Omental fat pad (tissue), 4 donors: ENCODE measurements at places on chromosomes 5 and 9. TPM values are rescaled to one million over a fixed set of nuclear protein-coding genes. Genes with fewer than 3 reads are reported as not detected.

DNA sequence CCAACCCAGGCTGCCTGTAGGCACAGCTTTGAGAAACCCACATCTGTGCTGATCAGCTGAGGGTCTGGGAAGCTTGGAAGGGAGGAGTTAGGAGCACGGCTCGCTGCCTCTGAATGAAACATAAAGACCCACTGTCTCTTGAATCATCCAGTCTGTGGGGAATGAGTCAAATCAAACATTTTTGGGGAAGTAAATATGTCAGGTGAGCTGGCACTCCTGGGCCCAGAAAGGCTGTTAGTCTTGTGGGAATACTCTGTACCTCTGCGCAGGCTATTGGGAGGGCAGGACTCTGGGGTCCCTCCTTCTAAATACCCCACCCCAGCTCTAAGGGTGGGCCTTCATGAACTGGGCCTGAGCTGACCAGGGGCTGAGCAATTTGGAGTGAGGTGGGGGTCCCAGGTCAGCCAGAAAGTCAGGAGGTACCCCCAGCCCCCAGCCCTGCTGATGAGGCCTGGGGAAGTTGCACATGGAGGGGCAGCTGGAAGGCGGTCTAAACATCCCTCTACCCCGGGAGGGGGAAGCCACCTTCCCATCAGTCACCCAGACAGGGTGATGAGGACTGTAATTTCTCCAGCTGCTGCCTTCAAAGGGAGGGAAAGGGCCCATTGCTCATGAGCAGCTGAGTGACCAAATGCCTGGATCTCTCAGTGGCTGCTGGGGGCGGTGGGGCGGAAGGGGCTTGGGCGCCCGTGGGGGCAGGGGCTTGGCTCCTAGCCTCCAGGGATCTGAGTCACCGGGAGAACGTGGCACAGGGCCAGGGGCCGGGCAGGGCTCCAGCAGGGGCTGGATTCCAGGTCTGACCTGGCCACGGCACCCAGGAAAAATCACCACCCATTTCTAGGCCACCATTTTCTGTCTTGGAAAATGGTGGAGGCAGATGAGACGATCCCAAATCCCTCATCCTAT, 10.8 kb downstream of the FIBCD1 start:
- DNase-seq: no peak

The DAB2IP gene
- total RNA-seq: 30.0 TPM

DNA sequence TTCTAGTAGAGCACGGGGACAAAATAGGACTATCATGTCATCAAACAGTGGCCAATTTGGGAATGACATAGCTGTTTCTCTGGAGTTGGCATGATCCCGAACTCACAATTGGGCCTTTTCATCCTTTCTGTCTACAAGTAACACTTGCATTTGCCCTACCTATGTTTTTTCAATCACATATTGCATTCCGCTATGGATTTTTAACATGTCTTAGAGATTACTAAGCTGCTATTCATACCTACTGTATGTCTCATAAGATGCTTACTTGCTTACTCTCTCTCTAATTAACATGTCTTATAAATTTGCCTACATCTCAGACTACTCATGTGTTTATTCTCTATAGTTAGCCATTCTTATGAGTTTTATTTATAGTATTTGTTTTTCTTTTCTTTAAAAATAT, 341.2 kb upstream of the CTNND2 start:
- DNase-seq: no peak

GRCh38 chr9:131708226-131709002, 31.5 kb downstream of the RAPGEF1 start:
- DNase-seq: no peak

The FOXD1 gene
- total RNA-seq: not detected

DNA sequence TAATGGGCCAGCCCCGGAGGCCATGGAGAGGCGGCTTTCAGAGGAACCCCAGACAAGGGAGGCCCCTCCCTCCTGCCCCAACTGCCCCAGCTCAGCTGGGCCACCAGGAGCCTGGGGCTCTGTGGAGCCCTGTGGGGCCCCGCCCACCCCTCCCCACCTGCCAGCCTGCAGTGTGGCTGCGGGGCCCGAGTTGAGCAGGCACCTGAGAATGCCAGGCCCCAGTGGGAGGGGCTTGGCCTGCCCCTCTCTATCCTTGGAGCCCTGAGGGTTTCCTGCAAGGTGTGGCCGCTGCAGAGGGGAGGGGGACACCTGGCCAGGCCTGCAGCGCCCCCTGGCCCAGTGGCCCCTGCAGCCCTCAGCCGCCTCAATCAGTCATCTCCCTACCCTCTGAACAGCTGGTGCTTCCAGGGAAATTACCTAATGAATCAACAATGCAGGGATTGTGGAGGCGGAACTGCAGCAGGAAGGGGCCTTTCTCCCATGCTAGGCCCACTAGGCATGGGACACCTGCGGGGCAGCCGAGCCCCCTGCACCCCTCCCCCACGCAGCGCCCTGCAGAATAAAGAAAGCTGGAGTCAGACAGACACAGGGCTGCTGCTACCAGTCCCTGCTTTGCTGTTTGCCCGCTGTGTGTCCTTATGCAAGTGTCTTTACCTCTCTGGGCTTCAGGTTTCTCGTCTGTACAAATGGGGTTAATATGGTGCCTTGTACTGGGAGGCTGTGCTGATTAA, 48.0 kb downstream of the LMX1B start:
- no peak for DNase-seq

DNA sequence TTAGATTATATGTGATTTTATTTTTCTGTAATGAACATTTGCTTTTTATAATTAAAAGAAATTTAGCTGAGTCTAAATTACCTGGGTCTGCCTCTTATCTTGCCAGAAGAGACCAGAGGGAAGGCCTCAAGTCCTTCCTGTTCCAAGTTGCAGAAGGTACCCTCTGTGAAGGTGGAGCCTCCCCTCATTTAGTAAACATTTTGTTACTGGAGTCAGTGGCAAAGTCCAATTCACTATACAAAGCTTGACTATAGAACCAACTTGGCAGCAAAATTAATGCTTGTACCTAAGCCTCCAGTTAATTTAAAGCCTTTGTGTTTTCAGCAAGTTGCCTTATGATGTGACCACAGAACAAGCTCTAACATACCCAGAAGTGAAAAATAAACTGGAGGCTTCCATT, 42.8 kb upstream of the F2R start:
- DNase-seq: no peak

The LCN12 gene
- total RNA-seq: not detected

GRCh38 chr9:34375901-34376595, 650 bp downstream of the MYORG start:
- peak; percentile 28 for DNase-seq

The MVB12B gene
- 9.2 TPM for total RNA-seq

The SLC6A7 gene
- not detected for total RNA-seq

The RAPGEF6 gene
- total RNA-seq: 31.5 TPM

GRCh38 chr9:105299190-105299854, 54.9 kb downstream of the SLC44A1 start:
- no peak for DNase-seq

- no peak for DNase-seq
Measured at GRCh38 chr9:371349-371748, 156.7 kb downstream of the DOCK8 start.

- DNase-seq: no peak
Measured at GRCh38 chr5:137858954-137859353, 8.7 kb upstream of the MYOT start.

DNA sequence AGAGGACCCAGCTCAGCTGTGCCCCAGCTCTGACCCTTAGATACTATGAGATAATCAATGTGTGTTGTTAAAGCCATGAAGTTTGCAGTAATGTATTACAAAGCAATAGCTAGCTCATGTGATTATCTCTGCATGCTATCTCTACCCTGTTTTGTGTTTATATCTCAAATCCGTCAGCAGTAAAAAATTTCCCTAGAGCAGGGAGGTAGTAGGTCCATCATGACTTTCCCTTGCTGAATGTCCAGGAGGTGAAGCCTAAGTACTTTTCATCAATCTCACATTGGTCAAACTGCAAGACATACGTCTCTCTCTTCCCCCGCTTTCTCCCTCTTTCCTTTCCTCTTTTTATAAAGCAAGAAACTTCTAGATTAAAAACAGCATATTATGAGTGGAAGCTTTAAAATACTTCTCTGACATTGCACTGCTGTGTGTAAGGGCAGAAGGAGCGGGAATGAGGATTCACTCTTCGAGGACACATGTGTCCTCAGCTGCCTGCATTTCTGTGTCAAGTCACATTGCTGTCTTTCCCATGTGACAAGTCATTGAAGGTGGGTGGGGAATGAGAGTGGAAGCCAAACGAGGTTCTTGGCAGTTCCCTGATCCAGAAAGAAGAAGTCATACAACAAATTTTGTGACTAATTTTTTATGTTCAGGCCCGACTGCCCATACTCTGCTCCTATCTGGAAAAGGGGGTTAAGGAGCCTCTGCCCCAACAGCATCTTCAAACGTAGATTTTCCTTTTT, 93.1 kb upstream of the RETREG1 start:
- no peak for DNase-seq

GRCh38 chr5:91841423-91841822, 458.3 kb upstream of the ARRDC3 start:
- DNase-seq: no peak

DNA sequence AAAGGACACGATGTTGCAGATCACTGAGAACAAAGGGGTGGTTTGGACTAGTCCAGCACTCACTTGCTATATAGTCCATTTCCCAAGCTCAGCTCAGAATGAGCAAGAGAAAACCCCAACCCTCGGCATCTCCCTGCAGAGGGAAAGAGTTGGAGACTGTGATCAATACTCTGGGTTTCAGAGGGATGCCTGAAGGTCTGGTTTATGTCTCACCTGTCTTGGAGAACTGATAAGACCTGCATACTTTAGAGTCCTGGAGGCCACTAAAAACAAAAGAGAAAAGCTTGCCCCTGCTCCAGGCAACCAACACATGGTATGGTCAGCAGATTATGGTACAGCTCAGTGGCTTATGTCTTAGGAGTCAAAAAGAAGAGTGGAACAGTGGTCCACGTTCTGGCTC, 1006.9 kb downstream of the CDH9 start:
- DNase-seq: no peak

The IL3 gene
- not detected for total RNA-seq

DNA sequence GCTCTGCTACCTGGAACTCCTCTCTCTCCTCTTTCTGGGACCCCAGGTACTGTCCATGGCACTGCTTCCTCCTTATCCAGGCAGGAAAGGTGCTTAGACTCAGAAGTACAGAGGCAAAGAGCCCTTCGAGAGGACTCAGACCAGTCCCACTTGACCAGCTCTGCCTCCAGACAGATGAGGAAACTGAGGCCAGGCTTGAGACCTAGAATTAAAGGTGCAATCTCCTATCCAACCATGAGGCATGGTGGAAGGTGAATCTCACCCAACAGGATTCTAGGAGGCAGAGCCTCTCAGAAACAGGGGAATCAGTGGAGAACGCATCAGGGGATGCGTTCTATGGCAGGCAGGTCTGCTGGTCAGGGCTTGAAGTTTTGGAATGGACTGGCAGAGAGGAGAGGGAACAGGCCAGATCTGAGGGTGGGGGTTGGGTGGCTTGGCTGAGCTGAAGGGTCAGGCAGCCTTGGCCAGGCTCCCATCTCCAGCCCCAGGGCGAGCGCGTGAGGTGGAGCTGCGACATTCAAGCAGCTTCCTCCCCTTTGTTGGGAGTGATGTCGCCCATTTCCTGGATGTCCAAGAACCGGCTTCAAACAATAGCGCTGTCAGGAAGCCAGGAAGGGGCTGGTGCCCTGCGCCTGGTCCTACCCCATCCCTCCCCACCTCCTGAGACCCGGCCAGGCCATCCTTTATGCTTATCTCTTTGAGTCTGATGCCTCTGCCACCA, 26.2 kb downstream of the NDUFA8 start:
- no peak for DNase-seq

GRCh38 chr9:136225748-136226679, 19.6 kb downstream of the QSOX2 start:
- peak; percentile 35 for DNase-seq

The SLU7 gene
- total RNA-seq: 53.0 TPM

The HCN1 gene
- total RNA-seq: 0.13 TPM

DNA sequence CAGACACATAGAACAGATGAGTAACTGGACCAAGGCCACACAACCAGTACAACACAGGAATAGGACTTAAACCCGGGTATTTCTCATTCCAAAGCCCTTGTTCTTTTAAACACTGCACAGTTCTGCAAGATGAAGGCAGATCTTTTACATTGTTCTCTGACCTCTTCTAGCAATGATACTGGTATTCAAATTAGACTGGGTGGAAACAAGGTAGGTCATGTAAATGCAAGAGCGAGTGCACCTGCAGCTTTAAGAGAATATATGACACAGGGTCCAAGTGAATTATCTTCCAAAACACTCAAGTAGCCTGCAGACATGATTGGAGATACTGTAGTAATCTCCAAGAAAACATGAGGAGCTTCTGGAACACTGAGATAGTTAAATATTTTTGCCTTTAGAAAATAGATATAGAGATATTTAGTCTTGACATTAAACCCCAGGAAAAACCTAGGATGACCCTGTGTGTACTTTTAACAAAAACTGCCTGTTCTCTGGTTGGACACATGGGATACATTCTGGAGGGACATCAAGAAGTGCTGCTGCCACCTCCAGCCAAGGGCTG, 130.6 kb upstream of the EPB41L4A start:
- DNase-seq: no peak

DNA sequence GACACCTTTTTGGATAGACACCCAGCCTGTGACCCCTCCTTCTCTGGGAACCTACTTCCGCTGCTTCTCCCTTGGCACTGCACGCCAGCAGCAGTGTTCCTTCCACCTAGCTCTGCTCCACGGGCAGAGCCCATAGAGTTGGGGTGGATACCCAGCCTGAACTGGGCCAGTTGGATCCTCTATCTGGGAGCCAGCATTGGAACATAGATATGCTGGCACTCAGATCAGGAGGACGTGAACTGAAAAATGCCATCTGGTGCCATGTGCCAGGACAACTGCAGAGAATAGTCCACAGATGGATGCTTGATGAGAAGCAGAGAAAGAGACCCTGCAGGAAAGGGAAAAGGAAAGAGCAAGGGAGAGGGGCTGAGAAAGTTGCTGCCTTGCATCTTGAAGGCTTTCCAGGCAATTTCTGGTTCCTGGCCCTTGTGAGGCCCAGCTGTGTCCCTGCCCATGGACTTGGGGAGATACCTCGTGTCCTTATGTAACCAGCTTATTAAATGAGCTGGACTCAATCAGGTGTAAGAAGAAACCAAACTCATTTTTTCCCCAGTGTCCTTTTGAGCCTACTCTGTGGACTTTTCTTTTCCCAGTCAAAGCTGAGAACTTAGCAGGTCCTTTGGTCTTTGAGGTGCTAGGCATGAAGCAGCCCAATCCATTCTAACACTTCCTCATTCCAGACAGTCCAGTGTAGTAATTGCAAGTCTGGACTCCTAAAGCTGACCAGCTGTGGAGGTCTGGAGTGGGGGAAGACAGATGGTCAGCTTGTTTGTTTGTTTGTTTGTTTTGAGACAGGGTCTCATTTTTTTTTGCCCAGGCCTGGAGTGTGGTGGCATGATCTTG, 39.1 kb downstream of the ANGPTL2 start:
- no peak for DNase-seq

GRCh38 chr9:19290103-19290502, 59.6 kb downstream of the DENND4C start:
- no peak for DNase-seq
